Fibroblast of mammary gland (primary cell): ENCODE measurements at places on chromosomes 7 and 10.

DNA sequence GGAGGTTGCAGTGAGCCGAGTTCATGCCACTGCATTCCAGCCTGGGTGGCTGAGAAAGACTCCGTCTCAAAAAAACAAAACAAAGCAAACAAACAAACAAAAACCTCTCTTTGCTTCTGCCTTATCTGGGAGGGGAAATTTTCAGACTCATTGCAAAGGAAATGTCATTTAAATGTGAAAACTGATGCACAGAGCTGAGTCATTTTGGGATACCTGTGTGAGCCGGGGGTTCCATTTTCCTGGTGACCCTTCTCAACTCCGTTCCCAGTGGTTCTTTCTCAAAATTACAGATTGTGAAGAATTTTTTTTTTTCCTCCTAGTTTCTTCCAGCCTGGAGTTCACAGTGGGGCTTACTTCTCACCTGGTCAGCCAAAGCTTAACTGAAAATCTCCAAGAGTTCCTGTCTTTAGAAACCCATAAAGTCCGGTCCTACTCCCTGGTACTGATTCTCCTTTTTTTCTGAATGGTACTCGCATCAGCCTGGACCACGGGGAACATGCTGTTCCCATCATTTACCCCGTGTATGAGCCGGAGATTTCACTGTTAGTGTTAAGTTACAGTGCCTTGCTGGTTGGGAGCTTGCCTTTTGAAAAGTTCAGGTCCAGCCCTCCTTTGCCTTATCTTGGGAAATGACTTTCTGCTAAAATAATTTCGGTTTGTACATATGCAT lies 56.9 kb downstream of the RBM20 start:
- DNase-seq: no peak

DNA sequence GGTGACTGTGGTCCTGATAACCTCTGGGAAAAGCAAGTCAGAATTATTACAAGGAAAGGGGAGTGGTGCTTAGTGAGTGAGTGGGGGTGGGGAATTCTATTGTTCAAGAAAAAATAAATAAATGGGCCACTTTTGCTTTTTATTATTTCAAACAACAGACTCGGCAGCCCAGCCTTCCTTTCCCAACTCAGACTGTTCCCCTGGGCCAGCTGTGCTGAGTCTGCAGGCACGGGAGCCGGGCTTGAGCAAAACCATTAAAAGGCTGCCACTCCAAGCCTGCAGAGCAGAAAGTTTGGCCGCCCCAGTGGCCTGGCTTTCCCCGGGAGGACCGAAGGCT lies 90.0 kb downstream of the PLXNA4 start:
- DNase-seq: no peak

DNA sequence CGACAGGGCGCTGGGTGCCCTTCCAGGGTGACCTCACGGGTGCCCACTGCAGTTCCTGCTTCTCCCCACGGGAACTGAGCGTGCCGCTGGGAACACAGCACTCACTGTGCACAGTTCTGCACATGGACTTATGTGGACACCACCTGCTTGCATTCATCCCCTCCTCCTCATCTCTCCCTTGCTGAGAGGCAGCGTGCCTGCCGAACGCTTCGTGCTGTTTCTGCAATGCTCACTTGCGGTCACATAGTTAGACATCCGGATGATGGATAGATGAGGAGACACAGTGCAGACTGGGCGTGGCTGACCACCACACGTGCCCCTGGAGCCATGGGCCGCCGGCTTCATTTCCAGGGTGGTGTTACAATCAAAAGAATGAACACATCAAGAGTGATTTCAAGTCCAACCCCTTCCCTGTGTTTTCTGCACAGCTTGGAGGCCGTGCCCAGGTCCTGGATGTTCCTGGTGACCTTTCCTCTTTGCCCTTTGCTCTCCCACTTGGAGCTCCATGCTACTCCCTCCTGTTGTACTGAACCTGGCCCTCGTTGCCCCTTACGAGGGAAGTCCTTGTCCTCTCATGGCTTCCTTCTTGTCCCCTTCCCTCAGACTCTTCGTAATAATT lies 119.4 kb downstream of the VIPR2 start:
- DNase-seq: no peak

GRCh38 chr10:18197706-18198105 lies 57.5 kb downstream of the CACNB2 start:
- DNase-seq: no peak

- no peak for DNase-seq
Measured at GRCh38 chr10:93096901-93097300, 23.2 kb downstream of the CYP26A1 start.

DNA sequence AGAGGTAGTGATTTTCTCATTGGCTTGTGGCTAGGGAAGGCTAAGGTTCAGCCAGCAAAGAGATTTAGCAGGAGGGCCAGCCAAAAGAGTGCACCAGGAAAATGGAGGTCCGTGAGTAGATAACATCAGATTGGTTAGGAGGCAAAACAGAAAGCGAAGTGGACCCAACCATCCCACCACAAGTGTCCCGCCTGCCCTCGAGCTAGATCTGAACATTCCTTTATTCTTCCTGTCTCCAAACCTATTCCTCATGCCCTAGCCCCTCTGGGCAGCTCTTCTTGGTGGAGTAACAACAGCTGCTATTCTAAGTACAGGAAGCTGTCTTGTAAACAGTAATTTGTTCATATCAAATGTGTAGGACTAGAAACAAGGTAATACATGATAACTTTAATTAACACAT lies 85.7 kb upstream of the BET1 start:
- DNase-seq: no peak
